ENCODE measurements at places on chromosomes 5 and 9. TPM values are rescaled to one million over a fixed set of nuclear protein-coding genes. Genes with fewer than 3 reads are reported as not detected.

The OR1B1 gene
- not detected for total RNA-seq

The NMUR2 gene
- not detected for total RNA-seq

The DOK3 gene
- 6.7 TPM for total RNA-seq

The FST gene
- 189 TPM for total RNA-seq

The SMIM33 gene
- not detected for total RNA-seq

The CTXN3 gene
- not detected for total RNA-seq

The SLC34A1 gene
- not detected for total RNA-seq

The GABRA1 gene
- total RNA-seq = 0.17 TPM

The NOXA1 gene
- total RNA-seq = 0.36 TPM

The C6 gene
- total RNA-seq = 0.26 TPM

The ESM1 gene
- 54.3 TPM for total RNA-seq

The ECM2 gene
- 7.0 TPM for total RNA-seq

The CER1 gene
- not detected for total RNA-seq

The FBP1 gene
- total RNA-seq = not detected

The ORM2 gene
- total RNA-seq = not detected

The PHPT1 gene
- 150 TPM for total RNA-seq

The IL5 gene
- total RNA-seq = not detected

The SLC4A9 gene
- 0.07 TPM for total RNA-seq

The PTGES gene
- 21.0 TPM for total RNA-seq

All from smooth muscle cell of the pulmonary artery (primary cell).